A172 (cell line): ENCODE measurements at places on chromosomes 11 and 22.

DNA sequence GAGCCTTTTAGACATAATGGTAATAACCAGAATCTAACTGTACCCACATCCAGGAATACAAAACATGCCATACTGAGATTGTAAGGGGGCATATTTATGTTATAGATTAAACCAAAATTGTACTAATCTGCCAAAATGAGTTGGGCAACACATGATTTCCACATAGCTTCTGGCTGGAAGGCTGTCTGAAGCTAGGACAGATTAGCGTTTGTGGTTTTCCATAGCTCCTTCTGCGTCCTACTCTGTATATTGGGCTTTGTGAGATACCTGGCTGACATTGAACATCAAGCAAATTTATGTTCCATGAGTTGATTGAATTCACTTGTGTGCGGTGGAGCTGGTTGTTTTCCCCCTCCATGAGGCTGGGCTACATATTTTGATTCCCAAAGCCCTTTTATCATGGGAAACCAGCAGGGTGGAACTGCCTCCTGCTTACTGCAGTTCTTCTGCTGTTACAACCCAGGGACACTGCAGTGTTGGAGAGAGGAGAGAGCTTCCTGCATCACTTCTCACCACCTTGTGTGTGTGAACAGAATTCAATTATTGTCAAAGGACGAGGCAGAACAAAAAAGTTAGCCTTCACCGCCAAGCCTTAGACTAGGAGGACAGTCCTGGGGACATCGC, 114.9 kb downstream of the C11orf91 start:
- DNase-seq: no peak

- DNase-seq: peak; percentile 41
Observed at GRCh38 chr11:107018902-107019493, 722 bp upstream of the GUCY1A2 start.

GRCh38 chr11:76347466-76347865, 33.5 kb downstream of the THAP12 start:
- no peak for DNase-seq

DNA sequence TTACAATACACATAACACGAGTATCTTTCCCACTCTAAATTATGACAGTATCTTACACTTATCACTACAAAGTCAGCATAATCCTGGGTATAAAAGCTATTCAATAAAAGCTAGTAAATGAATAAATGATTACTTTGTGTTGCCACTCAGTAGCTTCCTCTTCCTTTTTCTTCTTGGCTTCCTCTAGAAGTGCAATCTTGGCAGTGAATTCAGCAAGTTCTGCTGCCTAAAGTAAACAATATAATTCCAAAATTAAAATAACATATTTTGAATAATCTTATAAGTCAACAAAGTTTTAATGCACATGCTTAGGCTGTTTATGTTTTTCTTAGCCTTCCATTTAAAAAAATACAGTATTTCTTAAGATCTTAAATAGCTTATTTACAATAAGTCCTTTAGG, 60.4 kb downstream of the RDX start:
- DNase-seq: no peak

DNA sequence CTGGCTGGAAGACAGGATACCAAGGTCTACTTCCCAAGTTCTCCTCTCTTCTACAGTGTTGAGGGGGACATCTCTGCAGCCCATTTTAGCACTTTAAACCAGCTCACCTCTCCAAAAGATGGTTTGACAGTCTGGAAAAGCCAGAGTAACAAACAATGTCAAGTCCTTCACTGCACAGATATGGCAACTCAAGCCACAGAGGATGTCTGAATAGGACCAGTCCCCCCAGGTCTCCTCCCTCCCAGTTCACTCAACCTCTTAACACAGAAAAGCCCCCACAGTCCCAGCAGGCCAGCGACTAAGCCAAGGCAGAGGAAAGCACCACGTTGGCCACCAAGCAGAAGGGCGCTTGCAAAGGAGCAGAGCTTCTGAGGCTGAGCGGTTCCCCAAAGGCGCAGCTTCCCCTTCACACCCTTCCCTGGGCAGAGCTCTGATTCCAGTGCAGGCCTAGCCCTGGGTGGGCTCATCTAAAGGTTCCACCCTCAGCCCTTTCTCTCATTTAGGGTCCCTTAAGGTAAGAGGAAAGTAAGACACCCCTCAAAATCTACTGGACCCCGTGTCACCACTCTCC, 62.7 kb downstream of the PAK1 start:
- peak; percentile 20 for DNase-seq

DNA sequence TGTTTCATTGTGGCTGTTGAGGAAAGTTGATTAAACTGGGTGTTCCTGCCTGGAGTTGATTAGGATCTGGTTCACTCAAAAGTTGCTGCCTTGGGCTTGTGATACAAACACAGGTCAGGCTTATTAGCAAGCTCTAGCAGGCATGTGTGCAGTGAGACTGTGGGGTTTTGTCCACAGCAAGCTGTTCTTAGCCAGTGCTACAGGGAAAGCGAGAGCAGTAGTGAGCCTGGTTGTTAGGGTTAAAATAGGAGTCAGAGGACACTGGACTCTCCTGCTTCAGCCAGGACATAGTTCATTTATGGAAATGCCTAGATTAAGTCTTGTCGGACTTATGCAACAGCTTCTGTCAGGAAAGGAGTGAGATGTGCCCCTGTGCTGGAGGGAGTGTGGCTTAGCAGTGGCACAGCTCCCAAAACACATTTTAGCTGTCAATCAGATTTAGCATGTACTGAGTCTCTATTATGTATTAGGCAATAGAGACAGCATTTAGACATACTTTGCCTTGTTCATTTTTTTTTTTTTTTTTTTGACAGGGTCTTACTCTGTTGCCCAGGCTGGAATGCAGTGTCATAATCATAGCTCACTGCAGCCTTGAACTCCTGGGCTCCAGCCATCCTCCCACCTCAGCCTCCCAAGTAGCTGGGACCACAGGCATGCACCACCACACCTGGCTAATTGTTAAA, 8.7 kb downstream of the SNRPD3 start:
- no peak for DNase-seq

GRCh38 chr11:63986932-63987513, 785 bp downstream of the OTUB1 start:
- no peak for DNase-seq

DNA sequence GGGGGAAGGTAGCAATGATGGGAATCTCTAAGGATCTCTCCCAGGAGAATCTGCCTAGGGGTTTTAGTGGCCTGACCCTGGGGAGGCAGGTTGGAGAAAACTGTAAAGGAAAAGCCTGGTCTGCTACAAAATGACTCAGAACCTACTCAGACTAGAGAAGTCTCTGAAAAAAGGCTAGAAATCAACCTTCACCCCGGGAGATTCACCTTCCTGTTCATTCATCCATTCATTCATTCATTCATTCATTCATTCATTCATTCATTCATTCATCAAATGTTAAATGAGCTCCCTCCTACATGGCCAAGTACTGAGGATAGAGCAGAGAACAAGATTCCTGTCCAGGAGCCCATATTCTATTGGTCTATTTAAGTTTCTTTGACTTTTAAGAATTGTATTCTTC, 8.9 kb upstream of the ANKK1 start:
- DNase-seq: no peak
